ENCODE measurements at places on chromosomes 3 and 15.

- DNase-seq = no peak
These were observed 248.8 kb upstream of the GRM7 start for GRCh38 chr3:6612034-6612616.

- DNase-seq = no peak
These were observed 78.2 kb downstream of the TPRG1 start for GRCh38 chr3:189249987-189250386.

- DNase-seq = no peak
These were observed 3.9 kb downstream of the NUP210 start for GRCh38 chr3:13415997-13416793.

GRCh38 chr3:159616234-159616825 lies 372.3 kb upstream of the IL12A start:
- DNase-seq = no peak

DNA sequence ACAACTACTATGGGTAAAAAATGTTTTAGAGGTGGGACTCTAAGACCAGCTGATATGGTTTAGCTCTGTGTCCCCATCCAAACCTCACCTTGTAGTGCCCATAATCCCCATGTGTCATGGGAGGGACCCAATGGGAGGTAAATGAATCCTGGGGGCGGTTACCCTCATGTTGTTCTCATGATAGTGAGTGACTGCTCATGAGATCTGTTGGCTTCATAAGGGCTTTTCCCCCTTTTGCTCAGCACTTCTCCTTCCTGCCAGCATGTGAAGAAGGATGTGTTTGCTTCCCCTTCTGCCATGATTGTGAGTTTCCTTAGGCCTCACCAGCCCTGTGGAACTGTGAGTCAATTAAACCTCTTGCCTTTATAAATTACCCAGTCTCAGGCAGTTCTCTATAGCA lies 45.7 kb downstream of the FAM98B start:
- no peak for DNase-seq

All from NCI-H748 treated with DMSO at 0.1 percent for 48 hours (cell line).